Stimulated activated CD8-positive, alpha-beta memory T cell treated with anti-CD3 and anti-CD28 coated beads, Interleukin-2, amount 100 ng/mL, for 48 hours (primary cell): ENCODE measurements at places on chromosomes 4 and X.

DNA sequence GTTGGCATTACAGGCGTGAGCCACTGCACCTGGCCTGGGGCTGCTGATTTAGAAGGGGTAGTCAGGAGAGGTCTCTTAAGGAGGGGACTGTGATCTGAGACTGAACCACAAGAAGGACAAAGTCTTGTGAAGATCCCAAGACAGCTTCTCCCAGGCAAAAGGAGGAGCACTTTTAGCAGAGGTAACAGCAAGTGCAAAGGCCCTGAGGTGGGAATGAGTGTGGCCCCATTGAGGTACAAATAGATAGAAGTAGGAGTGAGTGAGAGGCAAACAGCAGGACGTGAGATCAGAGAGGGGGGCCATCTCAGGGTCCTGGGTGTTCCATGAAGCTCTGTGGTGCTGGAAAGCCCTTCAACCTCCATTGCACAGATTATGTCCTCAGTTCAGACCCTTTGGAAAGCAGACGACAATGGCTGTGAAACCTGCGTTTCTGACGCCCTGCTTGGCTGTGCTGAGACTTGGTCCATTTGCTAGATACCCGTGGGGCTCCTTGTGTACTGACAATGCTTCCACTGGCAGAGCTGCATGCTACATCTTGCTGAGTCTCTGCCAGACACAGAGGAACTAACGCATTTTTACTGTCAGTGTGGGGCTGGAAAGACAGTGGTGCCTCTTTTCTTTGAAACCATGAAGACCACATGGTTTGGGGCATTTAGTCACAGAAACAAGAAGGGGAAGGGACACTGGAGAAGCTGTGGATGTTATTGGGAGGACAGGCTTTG, 1.3 kb upstream of the CCKAR start:
- DNase-seq, result no peak

DNA sequence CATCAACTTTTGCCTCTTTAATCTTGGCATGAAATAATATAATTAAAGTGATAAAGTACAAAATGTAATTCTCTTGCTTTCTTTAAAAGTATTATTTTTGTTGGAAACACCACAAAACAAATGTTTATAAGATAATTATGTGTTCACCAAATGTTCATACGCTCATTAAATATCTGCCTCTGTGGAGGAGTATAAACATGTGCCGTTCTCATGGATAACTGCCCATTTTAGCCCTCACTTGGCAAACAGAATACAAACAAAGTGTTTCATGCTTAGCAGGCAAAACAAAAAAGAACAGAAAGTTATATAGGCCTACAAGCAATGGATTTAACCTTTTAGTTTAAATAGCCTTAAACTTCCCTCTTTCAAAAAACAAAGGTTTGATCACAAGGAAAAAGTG, 800.5 kb upstream of the DIAPH2 start:
- DNase-seq, result no peak

DNA sequence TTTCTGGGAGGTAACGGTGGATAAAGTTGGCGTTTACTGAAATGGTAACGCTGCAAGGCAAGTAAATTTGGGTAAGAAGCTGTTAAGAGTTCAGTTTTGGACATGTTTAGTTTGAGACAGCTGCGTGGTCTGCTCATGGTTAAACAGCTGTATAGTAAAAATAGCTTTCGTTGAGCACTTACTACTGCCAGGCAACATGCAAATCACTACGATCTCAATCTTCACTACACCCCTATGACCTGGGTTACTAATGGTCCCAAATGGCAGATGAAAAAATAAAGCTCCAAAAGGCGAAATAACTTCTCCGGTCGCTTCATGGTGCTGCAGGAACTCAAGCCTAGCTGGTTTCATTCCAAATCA, 22.2 kb downstream of the FABP2 start:
- DNase-seq, result no peak

GRCh38 chr4:62816566-62816965, 1592.7 kb downstream of the TECRL start:
- DNase-seq, result no peak

DNA sequence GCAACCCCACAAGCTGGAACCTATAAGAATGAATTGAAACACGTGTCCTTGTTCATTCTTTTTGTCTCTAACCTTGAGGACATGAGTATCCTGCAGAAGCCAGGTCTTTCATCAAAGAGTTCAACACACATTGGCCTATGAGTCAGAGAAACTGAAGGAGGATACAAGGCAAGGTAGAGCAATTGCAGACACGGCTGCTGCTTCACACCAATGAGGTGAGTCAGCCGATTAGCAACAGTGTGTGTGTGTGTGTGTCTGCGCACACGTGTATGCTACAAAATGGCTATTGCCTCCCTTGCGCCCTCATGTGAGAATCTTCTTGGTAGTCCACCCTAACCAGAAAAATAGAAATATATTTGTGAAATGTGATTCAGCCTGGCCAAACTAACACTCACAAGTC, 1477.7 kb upstream of the IGFBP7 start:
- DNase-seq, result no peak

DNA sequence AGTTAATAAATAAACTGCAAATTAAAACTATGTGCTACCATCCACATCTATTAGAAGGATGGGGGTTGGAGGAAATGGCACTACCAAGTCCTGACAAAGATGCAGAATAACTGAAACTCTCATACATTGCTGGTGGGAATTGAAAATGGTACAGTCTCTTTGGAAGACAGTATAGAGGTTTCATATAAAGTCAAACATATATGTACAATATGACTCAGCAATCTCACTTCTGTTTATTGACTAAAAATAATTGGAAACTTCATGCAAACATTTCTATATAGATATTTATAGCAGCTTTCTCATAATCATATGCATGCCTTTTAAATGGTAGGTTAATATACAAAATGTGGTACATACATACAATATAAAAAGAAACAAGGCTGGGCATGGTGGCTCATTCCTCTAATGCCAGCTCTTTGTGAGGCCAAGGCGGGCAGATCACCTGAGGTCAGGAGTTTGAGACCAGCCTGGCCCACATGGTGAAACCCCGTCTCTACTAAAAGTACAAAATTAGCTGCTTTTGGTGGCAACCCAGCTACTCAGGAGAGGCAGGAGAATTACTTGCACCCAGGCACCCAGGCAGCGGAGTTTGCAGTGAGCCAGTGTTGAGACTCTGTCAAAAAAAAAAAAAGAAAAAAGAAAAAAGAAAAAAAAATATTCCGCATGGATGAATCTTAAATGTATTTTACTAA, 225.0 kb upstream of the CXXC4 start:
- no peak for DNase-seq

GRCh38 chr4:70544279-70544868, 26.0 kb downstream of the AMTN start:
- DNase-seq, result no peak

DNA sequence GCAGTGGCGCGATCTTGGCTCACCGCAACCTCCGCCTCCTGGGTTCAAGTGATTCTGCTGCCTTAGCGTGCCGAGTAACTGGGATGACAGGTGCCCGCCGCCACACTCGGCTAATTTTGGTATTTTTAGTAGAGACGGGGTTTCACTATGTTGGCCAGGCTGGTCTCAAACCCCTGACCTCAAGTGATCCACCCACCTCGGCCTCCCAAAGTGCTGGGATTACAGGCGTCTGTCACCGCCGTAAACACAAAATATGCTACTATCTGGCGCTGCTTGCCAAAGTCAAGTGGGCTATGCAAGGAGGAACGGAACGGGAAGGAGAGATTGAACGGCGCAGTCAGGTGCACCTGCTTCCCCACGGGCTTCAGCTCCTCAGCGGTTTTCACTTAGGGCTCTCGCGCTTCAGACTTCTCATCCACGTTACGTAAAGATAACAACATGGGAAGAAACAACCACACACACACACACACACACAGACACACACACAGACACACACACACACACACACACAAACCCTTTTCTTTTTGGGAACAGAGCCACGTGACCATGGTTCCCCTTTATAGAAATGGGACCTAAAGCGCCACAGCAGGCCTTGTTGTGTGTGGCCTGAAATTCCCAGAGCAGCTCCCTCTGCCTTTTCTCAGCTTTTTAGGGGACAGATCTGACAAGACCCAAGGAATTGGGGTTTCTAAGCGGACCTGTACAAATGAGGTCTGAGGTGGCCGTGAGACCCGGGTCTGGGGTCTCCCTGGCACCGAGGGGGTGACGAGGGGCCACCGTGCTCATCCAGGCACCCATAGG, 1.5 kb downstream of the P2RY8 start:
- peak; percentile 24 for DNase-seq

GRCh38 chr4:113561092-113561491, 200.4 kb downstream of the CAMK2D start:
- no peak for DNase-seq

GRCh38 chrX:9866633-9867032, 80.4 kb downstream of the SHROOM2 start:
- no peak for DNase-seq

GRCh38 chrX:12970691-12971202, 4.2 kb upstream of the TMSB4X start:
- no peak for DNase-seq

DNA sequence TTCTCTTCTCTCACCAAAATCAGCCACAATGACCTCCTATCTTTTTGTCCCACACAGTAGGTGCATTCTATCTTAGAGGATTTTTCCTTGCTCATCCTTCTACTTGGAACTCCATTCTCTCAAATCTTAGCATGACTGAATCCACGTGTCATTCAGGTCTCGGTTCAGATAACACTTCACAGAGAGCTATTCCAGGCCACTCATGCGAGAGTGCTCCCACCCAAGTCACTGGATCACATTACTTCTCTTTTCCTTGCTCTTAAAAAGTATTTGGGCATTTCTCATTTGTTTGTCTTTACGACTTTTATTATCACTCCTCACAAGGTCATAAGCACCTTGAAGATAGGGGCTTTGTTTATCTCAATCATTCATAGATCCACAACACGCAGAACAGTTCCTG, 647.5 kb upstream of the TENM3 start:
- no peak for DNase-seq

GRCh38 chr4:81577392-81577791, 105.7 kb upstream of the RASGEF1B start:
- no peak for DNase-seq

DNA sequence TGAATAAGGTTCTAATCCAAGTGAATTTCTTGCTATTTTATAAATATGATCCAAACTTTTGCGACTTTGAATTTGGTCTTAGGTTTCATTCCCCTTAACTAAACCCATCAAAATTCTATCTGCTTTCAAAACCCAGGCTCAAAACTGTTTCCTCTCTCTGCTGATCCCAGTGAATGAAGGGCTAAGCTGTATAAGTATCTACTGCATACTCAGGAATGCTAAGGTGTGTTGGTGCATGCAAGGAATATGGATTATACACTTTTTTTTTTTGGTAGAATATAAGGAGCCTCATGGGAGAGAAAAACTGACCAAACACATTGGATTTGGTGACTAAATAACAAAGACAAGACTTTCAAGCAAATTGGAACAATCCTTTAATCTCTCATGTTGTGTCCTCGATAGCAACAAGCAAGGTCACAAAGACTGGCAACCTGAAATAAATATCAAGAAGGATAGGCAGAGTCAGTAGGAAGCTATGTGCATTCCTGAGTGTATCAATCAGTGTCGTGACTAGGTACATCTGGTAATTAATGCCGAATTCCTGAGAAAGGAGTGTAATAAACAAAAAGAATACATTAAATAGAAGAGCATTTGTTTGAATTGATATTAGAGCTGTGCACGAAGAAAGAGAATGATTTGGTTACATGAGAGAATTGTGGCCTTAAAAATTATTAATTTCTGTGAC, 74.3 kb upstream of the KCTD8 start:
- no peak for DNase-seq

GRCh38 chr4:101345596-101346350, 1.6 kb downstream of the PPP3CA start:
- peak; percentile 38 for DNase-seq

DNA sequence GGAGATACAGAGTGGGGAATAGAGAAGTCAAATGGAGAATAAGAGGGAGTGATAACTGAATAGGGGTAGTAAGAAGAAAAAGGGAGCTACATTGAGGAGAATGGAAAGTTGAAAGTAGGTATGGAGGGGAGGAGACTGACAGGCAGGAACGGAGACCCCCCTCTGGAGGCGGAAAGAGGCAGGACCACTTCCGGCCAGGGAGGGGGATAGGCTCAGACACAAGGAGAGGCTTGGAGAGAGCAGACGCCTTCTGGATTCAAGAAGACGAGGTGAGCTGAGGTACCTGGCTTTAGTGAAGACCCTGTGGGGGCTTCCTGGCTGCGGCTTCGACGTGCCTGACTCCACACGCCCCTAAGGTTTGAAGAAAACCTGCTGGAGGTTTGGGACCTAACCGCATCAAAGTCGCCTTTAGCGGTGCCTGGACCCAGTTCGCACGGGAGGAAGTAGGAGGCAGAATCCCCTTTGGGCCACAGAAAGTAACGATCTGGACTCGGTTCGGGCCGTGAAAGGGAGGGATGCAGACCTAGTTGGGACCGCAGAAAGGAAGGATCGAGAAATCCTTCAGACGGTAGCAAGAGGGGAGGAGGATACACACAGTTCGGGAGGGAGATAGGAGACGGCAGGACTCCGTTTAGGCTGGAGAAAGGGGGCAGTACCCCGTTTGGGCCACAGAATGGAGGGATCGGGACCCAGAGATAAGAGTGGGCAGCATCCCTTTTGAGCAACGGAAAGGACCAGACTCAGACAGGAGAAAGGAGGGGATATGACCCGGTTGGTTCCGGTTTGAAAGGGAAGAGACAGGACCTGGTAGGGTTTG, at the start of gene TRO:
Gene TRO, plus strand, starts transcription at position 215 of the 817 bp plus-strand sequence. CDS start 1,423 bp downstream, outside the sequence.
- DNase-seq, result no peak

DNA sequence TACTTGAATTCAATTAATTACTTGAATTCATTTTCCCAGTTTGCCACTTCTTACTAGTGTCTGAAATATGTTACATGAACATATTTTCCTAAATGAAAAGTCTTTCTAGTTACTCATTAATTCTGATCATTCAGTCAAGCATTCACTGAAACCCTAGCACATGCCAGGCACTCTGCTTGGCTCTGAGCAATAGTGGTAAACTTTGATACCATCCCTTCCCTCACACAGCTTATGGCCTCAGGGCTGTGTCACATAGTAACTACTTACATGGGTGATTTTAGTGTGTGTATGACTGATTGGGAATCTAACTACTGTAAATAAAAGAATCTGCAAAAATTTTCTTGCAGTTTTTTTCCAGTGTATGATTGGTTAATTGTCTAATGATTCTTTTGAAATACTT, 32.7 kb downstream of the METAP1 start:
- DNase-seq, result no peak

GRCh38 chr4:111198446-111198845, 575.6 kb upstream of the PITX2 start:
- no peak for DNase-seq

GRCh38 chr4:108355902-108356535, 187.3 kb upstream of the LEF1 start:
- DNase-seq, result no peak

DNA sequence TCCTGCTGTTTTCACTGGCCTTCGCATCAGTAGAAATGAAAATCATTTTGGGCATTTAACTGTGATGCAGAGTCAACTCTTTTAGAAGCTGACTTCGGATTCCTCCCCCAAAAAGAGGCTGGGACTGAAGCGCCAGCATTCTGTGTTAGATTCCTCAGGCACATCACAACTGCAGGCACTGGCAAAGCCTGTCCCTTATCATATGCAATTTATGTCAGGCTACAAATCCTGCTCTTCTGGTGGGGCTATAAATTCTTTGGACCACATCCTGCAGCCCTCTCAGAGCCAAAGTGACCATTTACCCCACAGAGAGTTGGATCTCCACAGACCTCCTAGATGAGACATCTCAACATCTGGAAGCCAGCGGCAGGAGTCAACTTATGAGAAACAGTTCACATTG, 138.4 kb downstream of the CBR4 start:
- DNase-seq, result no peak
